ENCODE measurements at places on chromosomes 1 and 21.

GRCh38 chr1:90198616-90199332, 203.9 kb downstream of the ZNF326 start:
- DNase-seq: no peak

DNA sequence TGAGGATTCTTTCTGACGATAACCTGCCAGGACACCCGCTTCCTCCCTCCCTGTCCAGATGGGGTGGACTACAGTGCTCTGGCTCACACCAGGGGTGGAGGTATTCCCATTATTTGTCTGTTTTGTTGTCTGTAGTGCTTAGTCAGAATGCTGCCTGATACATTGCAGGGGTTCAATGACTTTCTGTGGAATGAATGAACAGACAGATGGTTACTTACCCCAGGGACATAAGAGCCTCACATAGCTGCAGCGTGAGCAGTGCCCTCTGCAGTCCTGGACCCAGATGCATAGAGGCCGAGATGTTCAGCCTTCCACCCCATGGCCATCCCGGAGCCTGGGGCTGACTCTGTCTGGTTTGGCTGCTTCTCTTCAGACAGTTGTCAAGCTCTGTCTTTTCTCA, 13.0 kb upstream of the F3 start:
- no peak for DNase-seq

- no peak for DNase-seq
Measured at GRCh38 chr1:160404094-160404493, 3.7 kb downstream of the VANGL2 start.

DNA sequence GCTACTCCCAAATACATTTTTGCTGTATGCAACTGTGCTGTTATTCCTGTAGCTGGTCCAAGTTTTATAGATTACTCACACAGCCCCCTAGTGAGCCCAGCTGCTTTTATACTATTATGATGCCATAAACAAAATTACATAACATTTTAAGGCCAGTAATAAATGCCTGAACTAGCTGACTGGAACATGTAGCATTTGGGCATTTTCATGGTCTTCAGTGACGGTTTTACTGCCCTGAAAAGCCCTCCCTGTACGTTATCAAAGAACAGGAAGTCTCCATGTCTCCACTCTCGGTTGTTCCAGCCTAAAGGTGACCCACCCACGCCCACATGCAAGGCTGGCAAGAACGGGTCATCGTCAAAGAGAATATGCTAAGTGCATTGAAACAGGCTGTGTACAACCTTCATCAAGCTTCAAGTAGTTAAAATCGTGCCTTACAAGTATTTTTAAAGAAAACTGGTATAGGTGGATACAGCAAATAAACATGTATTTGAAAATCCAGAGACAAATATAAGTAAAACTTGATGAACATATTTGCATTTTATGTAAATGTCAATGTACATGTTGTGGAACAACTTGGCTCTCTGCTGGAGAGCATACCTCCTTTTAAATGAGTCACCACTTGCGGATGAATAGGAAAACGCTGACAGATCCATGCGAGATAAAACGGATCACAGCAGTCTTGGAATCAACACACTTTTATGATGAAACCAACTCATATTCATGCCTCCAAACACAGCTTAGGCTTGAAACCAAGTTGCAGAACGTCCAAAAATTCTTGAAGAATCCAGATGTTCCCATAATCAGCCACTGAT, 520.5 kb downstream of the SMYD3 start:
- DNase-seq: no peak

GRCh38 chr1:48906164-48906563, 129.5 kb upstream of the BEND5 start:
- DNase-seq: no peak

GRCh38 chr1:28144203-28145135, 32.0 kb downstream of the PTAFR start:
- DNase-seq: no peak

GRCh38 chr1:230191079-230191804, 124.2 kb downstream of the GALNT2 start:
- no peak for DNase-seq

All from activated gamma-delta T cell (primary cell).